ENCODE measurements at places on chromosomes 12 and 14. TPM values are rescaled to one million over a fixed set of nuclear protein-coding genes. Genes with fewer than 3 reads are reported as not detected.

DNA sequence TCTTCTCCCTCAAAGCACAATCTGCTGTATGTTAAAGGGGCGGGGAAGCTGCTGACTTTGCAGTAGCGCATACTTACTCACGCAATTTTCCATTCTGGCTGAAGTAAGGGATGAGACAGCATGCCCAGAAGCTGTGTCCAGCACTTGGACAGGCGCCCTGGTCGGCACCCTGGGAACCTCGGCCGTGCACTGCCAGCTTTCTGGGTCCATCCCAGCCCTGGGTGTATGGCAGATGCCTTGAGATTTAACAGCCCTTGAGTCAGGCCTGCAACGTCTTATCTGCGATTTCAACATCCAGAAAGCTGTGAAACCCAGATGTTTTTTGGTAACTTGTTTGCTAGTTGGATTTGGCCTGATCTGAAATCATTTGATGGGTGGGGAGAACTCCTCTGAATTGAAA is 16.1 kb downstream of the EML1 start:
- no peak for ATAC-seq

GRCh38 chr14:58663494-58664111 is 25.8 kb downstream of the DACT1 start:
- ATAC-seq, result peak; percentile 42

GRCh38 chr14:75597149-75597548 is 18.7 kb downstream of the FLVCR2 start:
- ATAC-seq, result no peak

DNA sequence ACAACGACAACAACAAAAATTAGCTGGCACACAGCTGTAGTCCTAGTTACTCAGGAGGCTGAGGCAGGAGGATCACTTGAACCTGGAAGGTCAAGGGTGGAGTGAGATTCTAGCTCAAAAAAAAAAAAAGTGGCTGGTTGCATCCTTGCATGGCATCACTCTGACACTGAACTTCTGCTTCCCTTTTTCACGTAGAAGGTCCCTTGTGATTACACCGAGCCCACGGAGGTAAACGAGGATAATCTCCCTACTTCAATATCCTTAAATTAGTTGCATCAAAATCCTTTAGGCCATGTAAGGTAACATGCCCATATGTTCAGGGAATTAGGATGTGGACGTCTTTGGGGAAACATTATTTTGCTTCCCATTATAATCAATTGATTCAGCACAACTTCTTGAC is 4.0 kb upstream of the PPP4R4 start:
- no peak for ATAC-seq

GRCh38 chr12:132525011-132525832 is 35.3 kb downstream of the FBRSL1 start:
- ATAC-seq, result no peak

ATXN7L3B gene
- 40.5 TPM for total RNA-seq

SOCS4 gene
- total RNA-seq, result 21.5 TPM

GRCh38 chr12:67590149-67590790 is 58.3 kb upstream of the DYRK2 start:
- ATAC-seq, result peak; percentile 24

CD163 gene
- total RNA-seq, result 0.45 TPM

CMKLR1 gene
- 0.25 TPM for total RNA-seq

- ATAC-seq, result no peak
Measured at GRCh38 chr12:89067421-89068187, 284.7 kb downstream of the DUSP6 start.

FGF23 gene
- total RNA-seq, result 0.21 TPM

DNA sequence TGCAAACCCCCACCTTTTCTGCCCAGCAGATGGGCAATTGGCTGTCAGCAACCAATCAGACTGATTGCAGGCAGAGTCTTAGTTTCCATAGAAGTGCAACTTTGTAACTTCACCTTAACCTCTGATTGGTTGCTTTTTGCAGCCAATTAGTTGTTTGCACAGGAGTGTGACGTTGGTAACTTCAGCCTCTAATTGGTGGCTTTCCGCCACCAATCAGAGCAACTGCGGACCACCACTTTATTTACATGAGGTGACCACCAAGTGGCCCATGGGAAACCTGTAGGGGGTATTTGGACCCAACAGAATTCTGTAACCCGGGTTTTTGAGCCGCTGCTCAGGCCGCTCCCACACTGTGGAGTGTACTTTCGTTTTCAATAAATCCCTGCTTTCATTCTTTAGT is 32.3 kb downstream of the CDKN1B start:
- no peak for ATAC-seq

- no peak for ATAC-seq
Measured at GRCh38 chr14:20696764-20697163, 8.2 kb downstream of the ANG start.

GRCh38 chr12:132529906-132530305 is 40.0 kb downstream of the FBRSL1 start:
- ATAC-seq, result peak; percentile 78

KCNMB4 gene
- 9.3 TPM for total RNA-seq

Measured in motor neuron (in vitro differentiated cells).